ENCODE measurements at places on chromosomes 6 and 20.

DNA sequence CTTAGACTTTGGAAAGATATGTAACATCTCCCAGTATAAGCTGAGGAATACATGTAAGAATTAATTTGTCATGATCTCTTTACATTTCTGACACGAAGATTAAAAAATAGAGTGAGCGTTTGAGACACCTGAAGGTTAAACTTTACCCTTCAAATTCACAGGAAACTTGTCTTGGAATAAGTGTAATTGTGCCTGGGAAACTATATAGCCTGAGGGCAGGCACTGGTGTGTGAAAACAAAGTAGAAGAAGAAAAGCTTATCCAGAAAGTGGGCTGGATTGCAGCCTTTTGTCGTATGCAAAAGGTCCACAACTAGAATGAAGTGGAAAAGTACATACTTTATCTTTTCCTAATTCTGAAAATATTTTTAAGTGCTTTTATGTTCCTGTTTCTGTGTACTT, 275.7 kb upstream of the TCF21 start:
- no peak for DNase-seq

DNA sequence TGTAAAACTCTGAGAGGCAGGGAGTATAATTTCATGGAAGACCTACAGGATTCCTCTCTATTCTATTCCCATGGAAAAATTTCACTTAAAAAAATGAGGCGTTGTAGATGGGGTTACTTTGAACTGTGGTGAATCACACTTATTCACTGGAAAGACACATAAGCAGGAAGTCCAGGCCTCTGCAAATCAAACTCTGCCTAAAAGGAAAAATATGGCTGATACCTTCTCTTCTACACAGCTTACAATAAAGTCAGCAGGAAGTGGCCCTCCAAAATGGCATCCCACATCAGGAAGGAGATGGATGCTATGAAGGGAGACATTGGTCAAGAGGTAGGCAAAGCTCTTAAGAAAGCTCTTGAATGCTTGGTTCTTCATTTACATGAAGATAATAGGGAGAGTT, 115.9 kb downstream of the FYN start:
- DNase-seq, result no peak

GRCh38 chr6:168887621-168888020, 366.0 kb downstream of the THBS2 start:
- DNase-seq, result peak; percentile 45

- no peak for DNase-seq
Observed at GRCh38 chr6:85641522-85641896, 1.2 kb downstream of the SYNCRIP start.

GRCh38 chr6:53328375-53328774, 20.4 kb downstream of the ELOVL5 start:
- DNase-seq, result no peak

DNA sequence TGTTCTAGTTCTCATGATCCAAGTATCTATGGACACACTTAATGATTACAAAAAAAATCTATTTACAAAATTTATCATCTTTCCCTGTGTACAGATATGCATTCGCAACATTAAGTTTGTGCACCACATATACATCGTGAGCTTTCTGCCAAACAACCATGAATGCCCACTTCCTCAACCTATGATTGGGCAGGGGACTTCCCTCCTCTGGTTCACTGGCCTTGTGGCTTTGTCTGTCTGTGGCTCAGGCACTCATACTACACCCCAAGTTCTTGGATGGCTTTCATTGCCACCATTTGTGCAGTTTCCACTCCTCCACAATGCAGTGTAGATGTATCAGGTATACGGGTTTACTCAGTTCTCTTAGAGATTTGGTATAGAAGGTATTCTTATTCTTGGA, 74.9 kb downstream of the HS3ST5 start:
- no peak for DNase-seq

DNA sequence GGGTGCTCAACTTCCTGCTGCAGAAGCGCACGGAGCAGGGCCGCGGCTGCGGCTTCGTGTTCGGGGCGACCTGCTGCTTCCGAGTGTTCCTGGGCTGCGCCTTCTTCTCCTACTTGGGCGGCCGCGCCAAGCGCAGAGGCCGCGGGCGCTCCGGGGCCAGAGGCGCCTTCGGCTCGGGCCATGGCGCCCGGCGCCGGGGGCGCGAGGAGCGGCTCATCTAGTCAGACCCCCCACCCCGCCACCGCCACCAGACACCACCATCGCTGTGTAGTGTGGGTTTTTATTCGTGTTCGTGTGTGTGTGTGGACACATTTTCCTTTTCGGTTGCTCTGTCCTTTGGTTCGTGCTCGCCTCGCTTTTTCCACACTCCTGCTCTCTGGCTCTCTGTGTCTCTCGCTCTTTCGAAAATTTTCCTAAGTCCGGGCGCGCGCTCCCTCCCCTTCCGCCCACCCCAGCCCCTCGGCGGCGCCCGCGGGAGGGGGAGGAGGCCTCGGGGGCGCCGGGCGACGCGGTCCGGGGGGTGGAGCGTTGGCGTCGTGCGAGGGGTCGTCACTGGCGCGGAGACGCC, 38.1 kb downstream of the GNAS start:
- DNase-seq, result peak; percentile 91

DNA sequence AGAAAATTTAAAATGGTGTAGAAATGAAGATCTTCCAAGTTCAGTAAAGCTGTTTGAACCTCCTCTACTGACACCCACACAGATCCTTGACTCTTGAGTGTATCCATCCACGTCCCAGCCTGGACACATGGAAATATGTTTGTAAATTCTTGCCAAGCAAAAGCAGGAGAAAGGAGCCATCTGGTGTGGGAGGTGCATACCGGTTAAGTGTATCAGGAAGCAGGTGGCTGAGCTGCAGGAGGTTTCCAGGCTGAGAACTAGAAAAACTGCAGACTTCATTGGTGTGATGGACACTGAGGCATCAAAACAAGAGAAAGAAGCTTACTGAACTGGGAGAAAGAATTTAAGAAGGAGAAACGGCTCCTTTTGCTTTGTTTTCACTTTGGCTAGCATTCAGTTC, 229.9 kb upstream of the GRIK2 start:
- DNase-seq, result no peak

DNA sequence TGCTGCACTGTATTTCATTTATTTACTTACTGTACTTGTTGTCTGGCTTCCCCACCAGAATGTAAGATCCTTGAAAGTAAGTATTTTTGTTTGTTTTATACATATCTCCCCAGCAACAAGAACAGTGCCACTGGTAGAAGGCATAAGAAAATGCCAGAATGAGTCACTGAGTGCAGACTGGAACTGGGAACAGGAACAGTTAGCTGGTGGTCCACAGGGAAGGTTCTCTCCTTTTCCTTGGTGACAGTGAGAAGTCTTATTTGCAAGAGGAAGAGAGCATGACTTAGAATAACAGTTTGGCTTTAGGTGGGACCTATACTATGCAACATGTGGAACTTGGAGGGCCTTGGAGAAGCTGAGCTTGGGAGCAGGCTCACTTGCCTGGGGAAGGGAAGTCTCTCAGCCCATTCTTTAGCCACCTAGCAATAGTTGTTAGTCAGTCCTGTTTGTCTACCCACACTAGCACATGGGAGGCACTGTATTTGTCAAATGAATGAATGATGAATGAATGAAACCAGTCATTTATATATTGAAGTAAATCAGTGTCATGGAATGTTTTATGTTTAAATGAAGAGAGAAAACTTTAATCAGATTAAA, 203.5 kb downstream of the KCNQ5 start:
- no peak for DNase-seq

GRCh38 chr20:13017235-13017634, 8.5 kb downstream of the SPTLC3 start:
- no peak for DNase-seq

- DNase-seq, result no peak
Observed at GRCh38 chr20:19628570-19629134, 129.4 kb upstream of the RIN2 start.
